ENCODE measurements at places on chromosomes 12 and 14. TPM values are rescaled to one million over a fixed set of nuclear protein-coding genes. Genes with fewer than 3 reads are reported as not detected.

DNA sequence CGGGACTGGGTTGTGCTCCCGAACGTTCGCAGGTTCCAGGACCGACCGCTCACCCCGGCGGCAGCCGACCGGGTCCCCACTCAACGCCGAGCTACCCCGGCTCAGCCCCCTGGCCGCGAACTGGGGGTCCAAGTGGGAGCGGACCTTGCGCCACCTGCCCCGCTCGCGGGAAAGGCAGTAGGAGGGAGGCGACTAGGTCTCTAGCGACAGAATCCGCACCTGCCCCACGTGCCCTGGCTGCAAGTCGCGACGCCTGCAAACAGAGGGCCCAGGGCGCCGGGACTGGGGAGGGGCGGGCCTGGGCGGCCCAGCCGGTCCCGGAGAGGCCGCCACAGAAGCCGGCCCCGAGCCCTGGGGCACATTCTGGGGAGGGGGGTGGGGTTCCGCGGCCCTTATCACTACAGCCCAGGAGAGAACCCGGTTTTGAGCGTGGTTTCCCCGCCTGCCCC, 239.2 kb upstream of the CPNE8 start:
- DNase-seq = no peak

- DNase-seq = no peak
Measured at GRCh38 chr14:51188566-51189185, 51.4 kb upstream of the TMX1 start.

DNA sequence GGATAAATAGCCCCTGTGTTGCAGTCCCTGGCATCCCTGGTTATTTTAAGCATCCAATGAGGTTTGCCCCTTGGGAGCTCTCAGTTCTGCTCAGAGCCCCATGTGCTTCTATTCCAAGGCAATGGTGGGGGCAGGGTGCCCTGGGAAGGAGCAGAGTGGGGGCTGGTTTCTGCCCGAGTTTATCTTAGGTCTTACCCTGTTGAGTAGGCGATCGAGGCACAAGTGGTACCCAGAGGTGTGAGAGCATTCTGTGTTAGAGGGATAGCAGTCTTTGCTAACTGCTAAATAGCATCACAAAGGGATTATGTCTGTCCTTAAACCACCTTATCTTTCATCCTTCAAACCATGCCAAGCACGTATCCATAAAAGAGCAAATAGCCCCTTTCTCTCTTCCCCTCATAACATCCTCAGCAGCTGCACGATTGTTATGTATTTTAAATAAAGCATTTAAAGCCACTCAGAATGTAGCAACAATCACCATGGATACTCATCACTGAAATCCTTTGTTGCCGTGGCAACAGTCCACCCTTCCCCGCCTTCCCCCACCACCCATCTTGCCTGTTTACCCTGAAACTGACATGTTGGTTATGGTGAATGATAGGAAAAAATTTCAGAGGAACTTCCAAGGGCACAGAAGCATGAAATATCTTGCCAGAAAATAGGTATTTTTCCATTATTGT, 139.3 kb downstream of the PTPN11 start:
- DNase-seq = no peak

Gene CLEC1B
- polyA plus RNA-seq = not detected

Gene TULP3
- 24.8 TPM for polyA plus RNA-seq

Gene DEGS2
- 0.63 TPM for polyA plus RNA-seq

Gene HPD
- polyA plus RNA-seq = not detected
